Breast epithelium (tissue), 4 donors: ENCODE measurements at places on chromosomes 7 and 10.
A peak's percentile ranks its signal among the peaks of the same experiment; 100 is the strongest.

GRCh38 chr7:106053109-106053508 lies 59.0 kb downstream of the SYPL1 start:
- DNase-seq: no peak

DNA sequence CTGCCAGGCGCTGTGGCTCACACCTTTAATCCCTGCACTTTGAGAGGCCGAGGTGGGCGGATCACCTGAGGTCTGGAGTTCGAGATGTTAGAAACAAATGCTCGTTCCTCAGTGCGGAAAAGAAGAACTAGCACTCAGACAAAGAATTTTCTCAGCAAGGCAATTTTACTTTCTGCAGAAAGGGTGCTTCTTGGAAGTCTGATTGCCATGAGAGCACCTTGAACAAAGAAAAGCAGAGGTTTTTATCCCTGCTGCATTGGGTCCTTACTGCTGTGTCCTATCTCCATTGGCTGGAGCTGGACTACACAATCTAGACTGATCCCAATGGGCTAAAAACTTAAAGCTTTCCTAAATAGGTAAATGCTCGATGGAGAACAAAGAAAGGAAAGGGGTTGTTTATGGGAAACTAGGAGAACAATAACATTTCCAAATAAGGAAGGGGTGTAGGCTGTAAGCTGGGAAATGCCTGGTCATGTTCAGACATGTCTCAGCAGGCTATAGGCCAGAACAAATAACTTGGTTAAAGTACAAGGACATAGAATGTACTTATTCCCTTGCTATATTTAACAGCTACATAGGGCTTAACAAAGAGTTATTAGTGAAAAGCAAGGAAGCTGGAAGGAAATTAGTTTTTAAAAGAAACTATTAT lies 26.1 kb upstream of the ACTR3B start:
- no peak for DNase-seq

DNA sequence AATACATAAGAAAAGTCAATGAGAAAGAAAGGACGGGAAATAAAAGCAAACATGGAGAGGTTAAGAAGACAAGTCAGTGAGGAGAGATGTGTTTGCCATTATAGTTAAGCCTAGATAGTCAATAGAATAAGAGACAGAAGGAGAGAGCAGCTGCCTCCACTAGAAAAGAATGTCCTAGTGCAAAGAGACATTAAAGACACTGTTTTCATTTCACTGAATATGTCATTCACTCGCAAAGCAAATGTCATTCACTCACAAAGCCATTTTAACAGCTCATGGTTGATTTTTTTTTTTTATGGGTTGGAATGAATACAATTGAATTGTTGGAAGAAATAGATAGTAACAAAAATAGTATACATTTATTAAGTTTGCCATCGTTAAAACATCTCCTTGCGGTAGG lies 1007.6 kb downstream of the DNAJB9 start:
- DNase-seq: no peak

GRCh38 chr7:131057015-131057793 lies 270.5 kb upstream of the MKLN1 start:
- no peak for DNase-seq

DNA sequence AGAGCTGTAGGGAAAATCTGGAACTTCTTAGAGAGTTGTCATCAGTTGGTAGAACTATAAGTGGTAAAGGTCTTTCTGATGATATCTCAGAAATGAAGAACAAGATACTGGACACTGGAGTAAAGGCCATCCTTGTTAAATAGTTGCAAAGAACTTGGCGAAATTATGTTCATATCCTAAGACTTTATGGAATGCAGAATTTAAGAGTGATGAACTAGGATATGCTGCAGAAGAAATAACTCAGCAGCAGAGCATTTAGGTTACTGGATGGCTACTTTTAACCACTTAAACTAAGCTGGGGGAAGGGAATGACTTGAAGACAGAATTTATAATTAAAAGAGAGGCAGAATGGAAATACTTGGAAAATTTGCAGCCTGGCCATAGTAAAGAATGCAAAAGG lies 23.7 kb downstream of the PTEN start:
- no peak for DNase-seq

DNA sequence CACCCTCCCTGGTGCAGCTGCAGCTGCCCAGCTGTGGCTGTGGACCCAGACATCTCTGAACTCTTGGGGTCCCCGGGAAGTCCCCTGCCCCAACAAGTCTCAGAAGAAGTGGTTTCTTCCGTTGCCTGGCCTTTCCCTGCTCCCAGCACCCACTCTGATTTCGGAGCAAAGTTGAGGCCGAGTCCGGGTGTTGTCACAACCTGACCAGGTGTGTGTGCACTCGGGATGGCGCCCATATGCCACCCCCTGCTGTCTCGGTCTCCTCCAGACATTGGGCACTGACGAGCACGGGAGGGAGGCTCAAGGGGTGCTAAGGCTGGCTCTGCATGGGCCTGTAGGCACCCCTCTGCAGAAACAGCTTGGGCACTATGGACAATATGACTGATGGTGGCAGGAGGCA lies 1055.3 kb downstream of the REEP3 start:
- no peak for DNase-seq

- DNase-seq: no peak
Observed at GRCh38 chr7:100152937-100153666, 4.4 kb downstream of the LAMTOR4 start.

DNA sequence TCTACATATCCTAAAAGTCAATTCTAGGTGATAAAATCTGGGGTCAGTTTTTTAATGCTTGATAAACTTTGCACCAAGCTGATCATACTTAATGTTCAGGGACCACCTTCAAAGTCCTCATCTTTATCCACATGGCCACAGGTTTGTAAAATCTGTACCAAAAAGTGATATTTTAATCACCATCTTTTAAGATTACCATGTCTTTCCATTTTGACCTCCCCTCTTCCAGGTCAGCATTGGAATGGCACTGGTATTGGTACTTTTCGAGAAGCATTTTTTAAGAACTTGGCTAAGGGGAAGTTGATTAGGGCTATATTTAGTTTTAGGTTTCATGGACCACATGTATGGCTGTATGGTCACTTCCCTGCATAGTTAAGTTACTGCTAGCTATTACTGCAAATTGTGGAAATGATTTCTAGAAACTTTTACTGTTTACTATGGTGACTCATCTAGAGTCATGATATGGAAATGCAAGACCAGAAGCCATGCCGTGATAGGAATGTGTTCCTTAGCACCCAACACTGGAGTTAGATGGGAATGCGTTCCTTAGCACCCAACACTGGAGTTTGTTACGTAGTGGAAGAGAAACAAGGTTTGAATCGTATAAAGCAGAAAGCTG lies 50.8 kb upstream of the ABLIM1 start:
- DNase-seq: no peak

GRCh38 chr10:60652628-60653027 lies 125.7 kb upstream of the CDK1 start:
- no peak for DNase-seq

DNA sequence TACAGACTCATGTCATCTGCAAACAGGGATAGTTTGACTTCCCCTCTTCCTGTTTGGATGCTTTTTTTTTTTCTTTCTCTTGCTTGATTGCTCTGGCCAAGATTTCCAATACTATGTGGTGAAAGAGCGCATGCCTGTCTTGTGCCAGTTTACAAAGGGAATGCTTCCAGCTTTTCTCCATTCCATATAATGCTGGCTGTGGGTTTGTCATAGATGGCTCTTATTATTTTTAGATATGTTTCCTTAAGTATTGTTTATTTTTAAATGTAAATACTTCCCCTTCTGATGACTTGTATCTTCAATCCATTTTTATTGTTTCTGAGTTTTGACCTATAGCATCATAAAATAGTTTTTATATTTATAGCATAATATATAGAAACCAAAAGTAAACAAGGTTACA lies 17.9 kb downstream of the FAM237B start:
- no peak for DNase-seq

GRCh38 chr10:79381804-79382221 lies 34.5 kb downstream of the PPIF start:
- peak; percentile 71 for DNase-seq
